ENCODE measurements at places on chromosomes 12 and 14.

DNA sequence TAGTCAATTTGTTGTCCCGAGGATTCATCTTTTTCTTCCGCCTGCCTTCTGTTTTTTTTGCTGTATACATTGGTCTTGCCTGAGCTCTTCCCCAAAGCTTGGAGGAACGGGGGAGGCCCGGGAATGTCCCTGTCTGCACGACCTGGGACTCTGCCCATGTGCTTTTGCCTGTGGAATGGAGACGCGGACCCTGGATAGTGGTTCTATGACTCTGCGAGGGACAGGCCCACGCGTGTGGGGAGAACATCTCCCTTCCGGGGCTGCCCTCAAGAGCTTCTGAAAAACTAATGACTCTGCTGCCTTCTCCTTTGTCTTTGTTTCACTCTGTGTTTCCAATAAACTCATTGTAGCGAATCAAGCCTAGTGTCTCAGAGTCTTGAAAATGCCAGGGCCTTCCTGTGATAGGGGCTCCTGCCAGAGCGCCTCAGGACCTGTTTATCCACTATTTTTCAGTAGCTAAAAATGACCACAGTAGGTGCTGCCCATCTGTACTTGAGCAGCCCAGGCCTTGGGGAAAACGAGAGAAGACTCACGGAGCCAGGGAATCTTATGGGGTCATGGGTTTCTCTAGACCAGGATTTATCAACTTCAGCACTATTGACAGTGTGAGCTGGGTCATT, 12.3 kb downstream of the KRT83 start:
- no peak for DNase-seq

- peak; percentile 25 for DNase-seq
These were observed 24.3 kb upstream of the CHGA start for GRCh38 chr14:92898566-92899131.

DNA sequence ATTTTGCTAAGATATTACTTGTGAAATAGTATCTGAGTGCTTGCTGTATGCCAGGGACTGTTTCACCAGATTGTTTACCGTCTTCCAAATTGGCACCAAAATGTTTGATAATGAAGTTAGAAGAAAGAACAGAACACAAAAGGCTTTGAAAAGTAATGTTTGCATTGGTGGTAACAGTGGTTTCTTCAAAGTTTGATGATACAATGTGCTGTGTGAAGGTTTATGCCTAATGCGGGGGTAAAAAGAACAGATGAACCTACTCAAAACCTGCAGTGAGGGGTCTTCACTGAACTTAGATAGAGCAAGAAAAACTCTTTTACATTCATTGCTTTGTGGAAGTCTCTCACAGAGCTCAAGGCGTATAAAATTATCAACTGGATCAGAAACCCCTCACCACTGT, 76.2 kb downstream of the PRKCH start:
- DNase-seq = no peak

DNA sequence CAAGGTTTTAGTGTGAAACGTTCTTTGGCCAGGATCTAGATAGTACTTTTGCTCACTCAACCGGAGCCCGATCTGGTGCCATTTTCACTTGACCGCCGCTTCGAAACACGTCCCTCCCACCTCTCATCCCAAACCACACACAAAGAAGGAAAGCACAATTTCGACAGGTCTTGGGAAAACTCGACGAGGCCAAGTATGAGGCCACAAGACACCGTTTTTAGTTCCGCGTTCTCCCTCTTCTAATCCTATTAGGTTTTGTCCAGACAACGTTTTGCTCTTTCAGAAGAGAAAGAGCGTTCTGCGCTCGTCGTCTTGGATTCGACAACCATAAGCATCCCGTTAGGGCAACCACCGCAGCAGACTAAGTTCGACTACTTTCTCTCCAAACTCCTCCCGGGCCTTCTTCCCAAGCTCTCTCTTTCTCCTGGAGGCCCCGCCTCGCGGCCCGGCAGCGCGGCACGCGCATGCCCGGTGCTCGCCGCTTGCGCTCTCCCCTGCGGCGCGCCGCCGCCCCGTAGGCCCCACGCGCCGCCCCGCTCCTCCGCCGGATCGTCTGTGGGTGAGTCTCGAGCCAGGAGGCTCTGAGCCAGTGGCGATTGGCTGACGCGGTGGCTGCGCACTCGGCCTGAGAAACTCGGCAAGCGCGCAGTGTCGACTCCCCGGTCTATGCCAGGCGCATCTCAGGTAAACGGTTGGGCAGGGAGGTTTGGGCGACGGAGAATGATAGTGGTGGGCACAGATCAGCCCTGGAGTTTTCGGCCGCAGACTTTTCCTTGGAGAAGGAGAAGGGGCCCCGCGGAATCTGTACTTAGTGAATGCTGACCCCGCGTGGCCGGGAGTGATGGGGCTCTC, at the start of gene MIPOL1:
Gene MIPOL1, plus strand, starts transcription at position 517 of the 852 bp plus-strand sequence. CDS start 49,952 bp downstream, outside the sequence.
- DNase-seq = peak; percentile 81

DNA sequence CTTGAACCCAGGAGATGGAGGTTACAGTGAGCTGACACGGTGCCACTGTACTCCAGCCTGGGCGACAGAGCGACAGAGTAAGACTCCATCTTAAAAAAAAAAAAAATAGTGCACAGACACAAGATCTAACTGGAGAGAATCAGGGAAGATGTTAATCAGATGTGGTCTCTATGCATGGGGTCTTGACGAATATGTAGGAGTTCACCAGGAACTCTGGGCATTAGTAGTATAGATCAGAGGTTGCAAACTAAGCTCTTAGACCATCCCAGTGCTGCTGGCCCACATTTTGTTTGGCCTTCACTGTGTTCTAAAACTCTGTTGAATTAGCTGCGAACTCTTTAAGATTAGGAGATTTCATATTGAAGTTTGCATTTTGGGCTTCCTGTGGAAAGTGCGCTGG, 31.6 kb downstream of the SNRNP35 start:
- no peak for DNase-seq

DNA sequence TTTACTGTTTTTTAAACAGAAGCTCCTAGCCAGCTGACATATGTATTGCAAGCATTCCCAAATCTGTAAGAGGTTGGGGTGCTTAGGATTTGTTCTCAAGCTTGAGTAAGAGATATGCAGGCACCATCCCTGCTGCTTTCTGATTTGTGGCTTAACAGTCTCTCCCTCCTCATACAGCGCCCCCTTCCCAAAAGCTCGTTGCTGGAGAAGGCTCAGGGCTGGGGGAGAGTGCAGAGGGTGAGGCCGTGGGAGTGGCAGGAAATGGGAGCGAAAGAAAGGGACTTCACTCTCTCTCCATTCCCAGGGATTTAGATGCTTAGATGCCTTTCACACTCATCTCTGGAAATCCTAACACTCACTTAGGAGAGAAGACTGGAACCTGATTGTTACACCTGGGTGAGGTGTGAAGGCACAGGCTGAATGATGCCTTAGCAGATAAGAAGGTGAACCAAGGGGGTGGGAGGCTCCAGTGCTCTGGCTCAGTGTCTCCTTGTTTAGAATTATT, 172.0 kb downstream of the C12orf75 start:
- DNase-seq = no peak

DNA sequence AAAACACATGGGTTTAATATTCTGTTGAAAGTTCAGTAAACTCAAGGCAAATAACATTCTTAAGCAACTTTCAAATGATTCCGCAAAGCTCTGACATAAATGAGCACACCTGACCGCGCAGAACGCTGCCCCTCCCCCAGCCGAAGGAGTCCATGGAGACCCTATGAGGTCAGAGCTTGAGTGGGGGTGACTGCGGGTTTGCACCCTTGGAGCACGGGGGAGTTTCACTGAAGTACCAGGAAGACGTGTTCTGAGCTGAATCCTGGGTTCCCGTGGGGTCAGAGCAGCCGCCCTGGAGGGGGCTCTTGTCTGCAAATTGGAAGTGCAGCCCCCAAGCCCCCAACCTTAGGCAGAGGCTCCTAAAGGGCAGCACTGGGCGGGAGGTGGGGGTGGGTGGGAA, 324.1 kb upstream of the SFSWAP start:
- no peak for DNase-seq
